Mononuclear cell (primary cell): ENCODE measurements at places on chromosomes 11 and 22. TPM values are rescaled to one million over a fixed set of nuclear protein-coding genes. Genes with fewer than 3 reads are reported as not detected.

Gene SYTL2
- 26.6 TPM for total RNA-seq

Gene ADAMTS15
- not detected for total RNA-seq

Gene ABTB2
- total RNA-seq: 2.3 TPM

Gene OR4A16
- not detected for total RNA-seq

Gene TPBGL
- total RNA-seq: 0.10 TPM

Gene PGR
- total RNA-seq: under 0.01 TPM

Gene MN1
- 4.5 TPM for total RNA-seq

Gene PNPLA5
- not detected for total RNA-seq

Gene TRIM29
- not detected for total RNA-seq

Gene APOBEC3A
- total RNA-seq: 42.5 TPM

Gene ART1
- not detected for total RNA-seq

Gene KRTAP5-7
- total RNA-seq: 0.10 TPM

Gene ASCL2
- 2.3 TPM for total RNA-seq

Gene KIF18A
- total RNA-seq: 6.2 TPM

Gene GLB1L2
- 0.42 TPM for total RNA-seq

Gene TMPRSS13
- 0.73 TPM for total RNA-seq

Gene AGBL2
- 2.1 TPM for total RNA-seq

Gene SLC37A4
- 2.4 TPM for total RNA-seq

Gene SLN
- total RNA-seq: not detected

Gene MYEOV
- total RNA-seq: 2.3 TPM

Gene C11orf52
- total RNA-seq: not detected

Gene EXPH5
- 3.8 TPM for total RNA-seq

Gene HORMAD2
- total RNA-seq: not detected

Gene E2F8
- 0.10 TPM for total RNA-seq

Gene FOLR3
- total RNA-seq: 1.3 TPM

Gene YPEL1
- total RNA-seq: 3.8 TPM
